Stimulated activated CD8-positive, alpha-beta memory T cell treated with anti-CD3 and anti-CD28 coated beads, Interleukin-7, amount 100 ng/mL, for 1 hour (primary cell): ENCODE measurements at places on chromosomes 3 and 15.

GRCh38 chr3:26449996-26450395, 172.6 kb upstream of the LRRC3B start:
- DNase-seq, result no peak

DNA sequence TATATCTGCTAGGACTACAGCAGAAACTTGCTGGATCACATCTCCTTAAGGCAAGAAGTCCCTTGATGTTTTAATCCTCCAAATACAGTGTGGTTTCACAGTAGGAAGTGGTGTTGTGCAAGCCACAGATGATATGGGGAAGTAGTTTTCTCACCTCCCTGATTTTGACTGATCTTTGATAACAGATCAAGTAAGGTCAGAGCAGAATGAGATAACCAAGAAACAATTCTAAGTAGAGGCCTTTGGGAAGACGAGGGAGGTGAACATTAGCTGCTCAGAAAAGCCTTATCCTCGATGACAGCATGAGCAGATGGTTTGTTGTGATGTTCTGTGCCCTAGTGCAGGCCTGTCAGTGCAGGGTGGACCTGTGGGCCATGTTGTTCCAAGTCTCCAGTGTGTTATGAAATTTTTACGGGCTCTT, 61.3 kb downstream of the RIOX2 start:
- DNase-seq, result no peak

- DNase-seq, result no peak
Measured at GRCh38 chr3:193225302-193226125, 15.5 kb upstream of the PLAAT1 start.

DNA sequence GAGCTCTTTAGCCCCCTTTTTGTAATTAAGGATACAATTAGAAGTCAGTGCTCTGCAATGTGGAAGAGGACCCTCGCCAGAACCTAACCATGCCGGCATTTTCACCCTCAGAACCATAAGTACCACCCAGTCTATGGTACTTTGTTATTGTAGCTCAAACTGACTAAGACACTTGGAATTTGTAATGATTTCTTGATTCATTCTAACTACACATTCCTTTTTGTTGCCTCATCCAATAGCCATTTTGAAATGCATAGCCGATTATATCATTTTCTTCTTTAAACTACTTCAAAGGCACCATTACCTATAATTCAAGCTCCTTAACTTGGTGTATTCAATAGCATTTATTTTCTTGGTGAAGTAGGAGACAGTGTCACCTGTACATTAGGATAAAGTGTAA, 61.4 kb downstream of the GLB1 start:
- no peak for DNase-seq

- no peak for DNase-seq
Measured at GRCh38 chr3:156382458-156383346, 172.2 kb downstream of the SSR3 start.

DNA sequence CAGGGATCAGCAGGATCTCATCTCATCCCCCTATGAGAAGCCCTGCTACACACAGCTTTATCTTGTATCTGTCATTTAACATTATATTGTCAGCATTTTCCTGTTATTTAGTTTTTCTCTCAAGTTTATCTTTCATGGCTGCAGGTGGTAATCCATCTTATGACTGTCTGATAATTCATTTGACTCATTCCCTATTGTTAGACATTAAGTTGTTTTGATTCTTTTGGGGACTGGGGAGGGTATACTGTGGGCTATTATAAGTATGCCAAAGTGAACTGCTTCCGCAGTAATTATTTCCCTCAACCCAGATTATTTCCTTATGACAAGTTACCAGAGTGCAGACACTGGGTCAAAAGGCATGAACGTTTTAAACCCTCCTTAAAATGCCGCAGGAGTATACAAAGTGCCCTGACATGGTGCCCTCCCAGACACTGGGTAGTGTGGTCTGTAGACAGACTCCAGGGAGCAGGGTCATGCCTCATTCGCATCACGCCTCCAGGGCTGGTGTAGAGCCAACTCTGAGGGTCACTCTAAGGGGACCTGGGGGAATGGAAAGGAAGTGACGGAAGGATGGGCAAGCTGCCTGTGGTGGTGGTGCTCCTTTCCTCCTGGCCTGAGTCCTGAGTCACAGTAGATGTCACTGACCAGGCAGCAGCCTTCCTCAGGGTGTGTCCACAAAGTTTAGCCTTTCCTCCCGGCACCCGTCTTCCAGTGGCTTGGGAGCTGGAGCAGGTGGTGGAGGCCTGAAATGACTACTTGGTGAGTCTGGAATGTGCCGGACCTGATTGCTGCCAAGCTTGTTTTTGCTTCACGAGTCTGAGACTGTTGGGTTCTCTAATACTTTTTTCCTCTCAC, 11.6 kb downstream of the GPR160 start:
- no peak for DNase-seq

GRCh38 chr15:55676507-55676906, 66.4 kb downstream of the PRTG start:
- no peak for DNase-seq

- DNase-seq, result no peak
Measured at GRCh38 chr15:74417225-74417624, 16.5 kb downstream of the SEMA7A start.

DNA sequence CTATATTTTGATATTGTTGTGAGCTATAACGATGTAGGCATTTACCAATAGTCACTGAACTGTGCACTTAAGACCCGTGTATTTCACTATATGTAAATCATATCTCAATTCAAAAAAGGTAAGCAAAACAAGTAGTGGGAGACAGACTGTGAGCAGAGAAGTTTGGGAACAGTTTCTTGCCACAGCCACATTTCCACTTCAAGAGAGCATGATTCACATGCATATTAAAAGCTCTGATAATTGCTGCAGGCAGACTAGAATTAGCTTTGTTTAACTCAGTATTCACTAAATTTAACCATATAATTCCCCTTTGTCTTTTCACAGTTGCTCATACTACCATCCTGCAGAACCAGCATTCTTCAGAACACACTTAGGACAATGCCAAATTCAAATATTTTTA, 168.4 kb upstream of the ZNF385D start:
- DNase-seq, result no peak

DNA sequence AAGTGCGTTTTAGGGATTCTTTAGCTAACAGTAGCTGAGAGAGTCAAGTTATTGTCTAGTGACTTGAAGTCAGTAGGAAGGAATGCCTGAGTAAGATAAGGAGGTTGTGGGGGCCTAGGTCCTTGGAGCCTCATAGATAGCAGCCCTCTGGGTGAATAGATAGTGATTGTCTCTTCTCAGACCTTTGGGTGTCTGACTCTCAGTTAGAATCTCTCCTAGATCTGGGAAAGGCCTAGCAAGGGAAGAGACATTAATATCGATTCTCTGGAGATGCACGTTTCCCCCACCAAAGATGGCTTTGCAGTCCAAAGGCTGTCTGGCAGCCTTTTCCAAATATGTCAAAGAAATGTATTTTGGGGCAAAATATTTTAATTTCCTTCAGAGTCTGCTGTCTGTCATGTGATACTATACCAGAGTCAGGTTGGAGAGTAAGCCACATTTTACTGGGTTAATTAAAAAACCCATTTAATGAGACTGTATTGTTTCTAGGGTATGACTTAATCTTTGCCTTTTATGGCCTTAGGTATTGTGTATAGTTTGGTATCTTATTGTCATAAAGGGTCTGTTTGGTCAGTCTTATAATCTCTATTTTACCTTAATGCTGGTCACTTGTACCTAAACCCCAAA, 92.2 kb downstream of the ST6GAL1 start:
- no peak for DNase-seq

DNA sequence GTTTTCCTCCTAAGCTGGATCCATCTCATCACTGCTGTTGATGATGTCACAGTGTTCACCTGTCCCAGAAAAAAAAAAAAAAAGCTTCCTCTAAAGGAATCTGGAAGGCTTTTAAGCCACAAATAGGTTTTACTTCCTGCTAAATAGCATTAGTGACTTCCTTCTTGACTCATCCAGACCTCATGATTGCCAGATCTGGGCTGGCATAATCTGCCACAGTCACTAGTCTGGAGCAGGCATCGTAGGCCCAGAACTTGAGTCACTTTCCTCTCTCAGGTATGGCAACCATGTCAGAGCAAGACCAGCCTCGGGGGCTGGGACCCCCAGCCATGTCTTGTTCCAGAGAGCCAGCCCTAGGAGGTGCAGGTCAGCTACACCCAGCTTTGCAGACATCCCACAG, 266.5 kb upstream of the CADM2 start:
- no peak for DNase-seq

DNA sequence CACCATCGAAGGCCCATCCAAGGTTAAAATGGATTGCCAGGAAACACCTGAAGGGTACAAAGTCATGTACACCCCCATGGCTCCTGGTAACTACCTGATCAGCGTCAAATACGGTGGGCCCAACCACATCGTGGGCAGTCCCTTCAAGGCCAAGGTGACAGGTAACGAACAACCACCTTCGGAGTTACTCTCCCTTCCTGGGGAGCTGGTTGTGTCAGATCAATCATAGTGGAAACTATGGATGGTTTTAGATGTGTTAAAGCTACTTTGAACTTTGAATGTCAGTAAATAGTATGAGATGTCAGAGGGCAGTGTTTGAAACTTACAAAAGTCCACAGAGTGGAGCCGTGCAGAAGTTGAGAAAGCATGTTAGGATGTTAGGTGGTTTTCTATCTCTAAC, 42.3 kb downstream of the DNASE1L3 start:
- no peak for DNase-seq

DNA sequence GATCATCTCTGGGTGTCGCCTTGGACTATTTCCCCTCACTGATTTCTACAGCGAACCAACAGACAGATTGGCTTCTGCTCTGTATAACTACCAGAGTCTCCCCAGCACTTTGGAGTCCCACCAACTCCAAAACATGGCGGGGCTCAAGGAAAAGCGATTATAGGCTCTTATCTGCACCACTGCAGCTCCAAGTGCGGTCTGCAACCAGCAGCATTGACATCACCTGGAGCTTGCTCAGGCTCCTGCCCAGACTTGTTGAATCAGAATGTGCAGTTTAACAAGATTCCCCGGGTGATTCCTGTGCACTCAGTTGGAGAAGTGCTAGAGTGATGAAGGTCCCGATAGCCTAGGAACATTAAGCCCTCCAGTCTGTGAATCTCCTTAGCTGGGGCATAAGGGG, 9.0 kb downstream of the CCK start:
- DNase-seq, result no peak

GRCh38 chr15:99993262-99993661, 260.0 kb upstream of the LYSMD4 start:
- no peak for DNase-seq
